Central memory CD4-positive, alpha-beta T cell (primary cell): ENCODE measurements at places on chromosomes 11 and 22.

DNA sequence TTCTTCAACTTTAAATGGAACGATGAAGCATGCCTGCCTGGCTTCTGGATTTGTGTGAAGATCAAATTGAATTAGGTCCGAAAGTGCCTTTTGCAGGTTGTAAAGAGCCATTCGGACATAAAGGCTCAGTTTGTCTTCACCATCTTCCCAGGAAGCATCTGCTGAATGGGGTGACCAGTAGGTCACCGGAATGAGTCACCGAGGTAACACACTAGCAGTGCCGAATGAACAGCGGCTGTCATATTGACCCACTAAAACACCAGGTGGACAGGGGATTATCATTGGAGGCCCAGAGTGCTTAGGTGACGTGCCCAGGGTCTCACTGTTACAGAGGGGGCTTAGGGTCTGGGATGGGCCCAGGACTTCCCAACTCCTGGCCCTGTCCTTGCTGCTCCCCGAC is 43.1 kb upstream of the MYH9 start:
- DNase-seq: no peak

DNA sequence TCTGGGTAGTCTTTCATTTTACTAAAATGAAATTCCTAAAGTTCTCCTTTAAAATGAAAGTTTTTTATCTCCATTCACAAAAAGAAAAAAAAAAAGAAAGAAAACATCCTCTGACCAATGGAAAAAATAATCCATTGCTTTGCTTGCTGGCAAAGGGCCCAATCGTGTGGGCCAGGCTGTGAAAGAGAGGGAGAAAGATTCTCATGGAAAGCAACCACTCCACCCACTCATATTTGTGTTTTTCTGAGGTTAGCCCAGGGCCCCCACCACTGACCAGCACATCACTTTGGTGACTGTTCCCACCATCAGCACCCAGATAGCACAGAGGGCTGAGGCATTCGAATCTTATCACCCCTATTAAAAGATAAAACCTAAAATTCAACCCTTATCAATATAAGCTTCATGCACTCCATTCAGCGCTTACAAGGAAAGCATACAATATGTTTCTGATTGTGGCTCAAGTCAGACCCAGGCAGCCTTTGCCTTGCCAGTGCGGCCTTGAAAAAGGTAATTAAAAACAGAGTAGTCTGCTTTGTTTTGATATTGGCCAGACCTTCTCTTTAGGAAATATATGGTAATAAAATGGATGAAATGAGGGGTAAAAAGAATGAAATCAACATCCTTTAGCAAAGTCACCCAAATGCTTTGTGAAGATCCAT is 192.8 kb downstream of the ETS1 start:
- no peak for DNase-seq

DNA sequence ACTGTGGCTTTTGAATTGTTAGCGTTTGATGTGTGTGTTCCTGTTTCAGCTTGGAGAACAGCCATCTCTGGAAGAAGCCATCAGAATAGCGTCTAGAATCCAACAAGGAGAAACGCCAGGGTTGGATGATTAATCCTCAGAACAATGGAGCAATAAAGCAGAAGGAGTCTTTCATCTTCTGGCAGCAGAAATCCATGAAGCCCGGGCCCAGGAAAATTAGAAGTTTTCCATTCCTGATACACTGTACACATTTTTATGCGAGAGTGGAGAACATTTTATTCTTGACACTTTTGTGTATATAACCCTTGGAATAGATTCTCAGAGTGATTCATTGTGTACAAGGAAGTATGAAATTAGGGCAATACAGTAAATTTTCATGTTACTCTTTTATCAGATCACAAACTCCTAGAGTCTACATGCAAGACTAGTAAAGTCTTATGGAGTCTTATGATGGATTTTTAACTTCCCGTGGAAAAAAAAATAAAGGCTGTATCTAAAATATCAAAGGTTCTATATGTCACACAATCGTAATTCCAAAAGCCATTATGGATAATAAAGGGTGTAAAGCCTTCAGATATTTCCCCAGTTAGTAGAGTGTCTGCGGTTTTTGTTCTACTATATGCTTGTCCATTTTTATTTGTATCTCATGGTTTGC is 45.9 kb upstream of the WEE1 start:
- DNase-seq: no peak

DNA sequence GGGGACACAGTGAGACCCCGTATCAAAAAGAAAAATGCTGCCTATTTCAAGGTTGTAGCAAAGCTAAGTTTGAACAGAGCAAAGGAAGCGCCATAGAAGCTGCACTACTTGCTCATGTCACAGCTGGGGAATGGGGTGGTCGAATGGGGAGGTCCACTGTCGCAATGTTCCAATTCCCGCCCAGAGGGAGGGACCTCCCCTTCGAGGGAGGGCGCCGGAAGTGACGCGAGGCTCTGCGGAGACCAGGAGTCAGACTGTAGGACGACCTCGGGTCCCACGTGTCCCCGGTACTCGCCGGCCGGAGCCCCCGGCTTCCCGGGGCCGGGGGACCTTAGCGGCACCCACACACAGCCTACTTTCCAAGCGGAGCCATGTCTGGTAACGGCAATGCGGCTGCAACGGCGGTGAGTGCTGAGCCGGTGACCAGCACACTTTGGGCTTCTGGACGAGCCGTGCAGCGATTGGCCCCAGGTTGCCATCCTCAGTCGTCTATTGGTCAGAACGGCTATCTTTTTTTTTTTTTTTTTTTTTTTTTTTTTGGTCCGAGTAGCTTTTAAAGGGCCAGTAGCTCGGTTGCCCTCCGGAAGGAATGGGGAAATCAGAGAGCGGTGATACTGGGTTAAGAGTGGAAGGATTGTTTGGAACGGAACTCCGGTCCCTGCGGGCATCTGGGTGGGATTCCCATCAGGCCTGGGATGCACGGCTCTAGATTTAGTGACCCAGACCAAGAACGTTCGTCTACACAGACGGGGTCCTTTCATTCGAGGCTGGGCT is at the start of gene HMBS:
HMBS (plus strand) TSS at position 219 of the 774 bp plus-strand sequence; CDS start at position 372, 153 bp downstream.
- DNase-seq: peak; percentile 93

GRCh38 chr11:34206407-34207300 is 101.2 kb downstream of the NAT10 start:
- no peak for DNase-seq
